HCT116 (cell line): ENCODE measurements at places on chromosomes 1 and 21. TPM values are rescaled to one million over a fixed set of nuclear protein-coding genes. Genes with fewer than 3 reads are reported as not detected.

GRCh38 chr1:91526496-91526895, 25.8 kb downstream of the CDC7 start:
- H3K4me3 ChIP-seq: no peak overlapping the region
- H3K27me3 ChIP-seq: no peaks in the 10 kb centered on the region
- DNase-seq: no peak
- no peaks in the 10 kb centered on the region for H3K36me3 ChIP-seq

Gene ZBTB18
- 1.8 TPM for total RNA-seq

GRCh38 chr1:31769720-31770390, 5.7 kb upstream of the ADGRB2 start:
- H3K4me1 ChIP-seq: peaks cover 11% of the 10 kb centered on the region
- no peak overlapping the region for H3K27ac ChIP-seq
- no peak for DNase-seq

Gene IL10RB
- total RNA-seq: 13.7 TPM

Gene C4BPA
- 0.32 TPM for total RNA-seq

DNA sequence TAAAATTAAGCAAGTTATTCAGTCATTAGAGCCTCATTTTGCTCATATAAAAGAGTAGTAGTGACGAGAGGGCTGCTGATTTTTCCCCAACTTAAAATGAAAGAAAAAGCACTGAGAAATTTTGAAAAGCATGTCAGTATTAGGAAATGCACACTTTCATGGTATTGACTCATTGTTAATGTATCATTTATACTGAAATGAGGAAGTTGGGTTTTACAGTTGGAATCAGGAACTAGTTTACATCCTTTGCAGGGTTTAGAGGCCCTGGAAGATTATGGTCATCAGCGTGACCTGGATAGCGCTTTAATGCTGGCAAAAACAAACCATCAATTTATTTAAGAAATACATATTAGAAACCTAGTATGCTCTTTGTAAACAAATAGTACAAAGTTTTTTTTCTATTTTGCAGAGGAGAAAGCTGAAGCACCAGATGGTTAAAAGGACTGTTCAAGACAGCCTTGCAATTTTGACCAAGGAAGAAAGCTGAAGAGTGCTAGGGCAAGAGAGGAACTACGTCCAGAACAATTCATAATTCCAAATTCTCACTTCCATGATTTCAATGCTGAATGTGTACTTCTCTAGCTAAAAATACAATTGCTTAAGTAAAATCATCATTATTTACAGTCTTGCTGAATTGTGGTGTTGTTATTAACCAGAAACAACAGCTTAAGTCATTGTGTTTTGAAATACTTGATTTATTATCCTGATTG, 94.8 kb upstream of the SGIP1 start:
- H3K27ac ChIP-seq: no peak overlapping the region
- H3K4me1 ChIP-seq: peaks cover 17% of the 10 kb centered on the region
- no peaks in the 10 kb centered on the region for H3K27me3 ChIP-seq
- no peak overlapping the region for H3K4me3 ChIP-seq
- no peaks in the 10 kb centered on the region for H3K36me3 ChIP-seq

Gene CRYBG2
- 10.5 TPM for total RNA-seq

Gene TMEM35B
- 14.6 TPM for total RNA-seq

GRCh38 chr1:167718914-167719691, 2.7 kb upstream of the MPZL1 start:
- H3K4me3 ChIP-seq: no peak overlapping the region
- H3K36me3 ChIP-seq: no peaks in the 10 kb centered on the region
- no peak for DNase-seq
- H3K27ac ChIP-seq: no peak overlapping the region

Gene NDC1
- 54.7 TPM for total RNA-seq

- no peaks in the 10 kb centered on the region for H3K4me1 ChIP-seq
- DNase-seq: no peak
- no peak overlapping the region for H3K27ac ChIP-seq
- H3K27me3 ChIP-seq: no peaks in the 10 kb centered on the region
- H3K4me3 ChIP-seq: no peak overlapping the region
These were observed 684.0 kb downstream of the NCAM2 start for GRCh38 chr21:21682172-21682571.

GRCh38 chr21:45698493-45699184, 55.1 kb downstream of the PCBP3 start:
- H3K4me1 ChIP-seq: no peaks in the 10 kb centered on the region
- peaks cover 25% of the 10 kb centered on the region for H3K27me3 ChIP-seq
- DNase-seq: no peak
- H3K4me3 ChIP-seq: no peak overlapping the region
- no peak overlapping the region for H3K27ac ChIP-seq

Gene NPL
- total RNA-seq: 0.39 TPM

DNA sequence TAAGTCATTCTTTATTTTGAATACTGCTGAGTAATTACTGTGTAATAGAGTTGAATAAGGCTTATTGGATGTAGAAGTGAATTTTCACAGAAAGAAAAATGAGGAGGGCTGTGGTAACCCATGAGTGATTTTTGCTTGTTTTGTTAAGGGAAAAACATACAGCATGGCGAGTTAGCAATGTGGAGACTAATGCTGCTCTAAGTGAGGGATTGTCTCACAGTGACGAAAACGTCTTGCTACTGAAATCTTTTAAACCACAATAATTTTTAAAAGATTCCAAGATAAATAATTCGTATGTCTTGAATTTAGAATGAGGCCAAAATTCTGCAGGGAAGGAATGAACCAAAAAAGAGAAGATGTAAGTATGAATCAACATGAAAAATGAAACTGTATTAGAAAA, 16.2 kb upstream of the PLA2G4A start:
- no peaks in the 10 kb centered on the region for H3K36me3 ChIP-seq
- no peak overlapping the region for H3K27ac ChIP-seq
- H3K4me3 ChIP-seq: no peak overlapping the region
- DNase-seq: no peak
- no peaks in the 10 kb centered on the region for H3K27me3 ChIP-seq
- no peaks in the 10 kb centered on the region for H3K4me1 ChIP-seq

Gene SPRR2A
- not detected for total RNA-seq

Gene CAPN8
- total RNA-seq: 0.54 TPM

Gene KPRP
- not detected for total RNA-seq

- H3K4me3 ChIP-seq: no peak overlapping the region
- no peaks in the 10 kb centered on the region for H3K36me3 ChIP-seq
- DNase-seq: no peak
- no peaks in the 10 kb centered on the region for H3K4me1 ChIP-seq
- peaks cover 35% of the 10 kb centered on the region for H3K27me3 ChIP-seq
These were observed 92.6 kb downstream of the ATG4C start for GRCh38 chr1:62876535-62876934.

- peak within 1 kb of the TSS; percentile 60 for H3K27ac ChIP-seq
- peaks cover 12% of the 10 kb centered on the region; the same call in 1 of the 2 replicates for H3K4me1 ChIP-seq
- no peaks in the 10 kb centered on the region for H3K36me3 ChIP-seq
- peak; percentile 19 for DNase-seq
- H3K4me3 ChIP-seq: peak within 1 kb of the TSS; percentile 62
These were observed at the start of gene MCOLN3 for GRCh38 chr1:85048296-85049064. Gene MCOLN3 (minus strand): TSS chr1:85048500. CDS start chr1:85045360, 3,140 bp downstream.

DNA sequence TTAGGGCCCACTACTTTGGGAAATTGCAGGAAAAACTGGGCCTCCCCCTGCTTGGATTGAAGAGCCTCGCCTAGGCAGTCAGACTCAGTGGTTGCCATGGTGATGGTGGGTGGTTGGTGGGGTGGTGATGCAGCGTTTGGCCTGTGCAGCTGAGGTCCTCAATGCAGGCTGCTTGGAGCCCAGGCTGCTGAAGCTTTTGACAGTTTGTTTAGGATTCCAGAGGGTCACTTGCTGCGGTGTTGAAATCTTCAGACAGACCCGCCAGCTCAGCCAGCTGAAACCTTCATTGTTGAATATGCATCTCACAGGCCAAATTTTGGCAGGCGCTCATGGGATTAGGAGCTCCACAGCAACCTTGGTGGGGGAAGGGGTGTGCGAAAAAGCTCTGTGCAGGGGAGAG, 67.9 kb downstream of the CACNA1E start:
- H3K27me3 ChIP-seq: peaks cover 43% of the 10 kb centered on the region
- no peak overlapping the region for H3K4me3 ChIP-seq

GRCh38 chr1:2867861-2868260, 66.4 kb upstream of the TTC34 start:
- no peaks in the 10 kb centered on the region for H3K36me3 ChIP-seq
- no peak overlapping the region for H3K27ac ChIP-seq
- no peak overlapping the region for H3K4me3 ChIP-seq
- no peak for DNase-seq

Gene RGL1
- 1.3 TPM for total RNA-seq

- no peak for DNase-seq
- H3K36me3 ChIP-seq: peaks cover 22% of the 10 kb centered on the region
- no peak overlapping the region for H3K4me3 ChIP-seq
- H3K27ac ChIP-seq: no peak overlapping the region
- no peaks in the 10 kb centered on the region for H3K27me3 ChIP-seq
These were observed 58.1 kb downstream of the PRKACB start for GRCh38 chr1:84202126-84202525.

DNA sequence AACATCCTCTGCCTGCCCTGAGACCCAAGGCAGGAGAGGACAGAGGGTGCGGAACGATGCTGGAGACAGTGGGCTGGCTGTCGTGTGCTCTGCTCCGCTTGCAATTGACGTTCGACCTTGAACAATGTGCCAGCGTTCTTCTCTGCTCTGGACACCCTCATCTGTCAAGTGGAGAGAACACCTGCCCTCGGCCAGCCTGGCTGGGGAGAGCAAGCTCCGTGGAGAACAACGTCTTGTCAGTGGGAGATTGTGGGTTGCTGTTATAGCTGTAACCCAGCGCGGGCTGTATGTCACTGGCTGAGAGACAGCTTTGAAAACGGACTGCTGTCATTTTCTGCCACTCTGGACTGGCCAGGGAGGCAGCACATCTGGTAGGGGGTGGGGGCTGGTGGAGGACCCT, 14.7 kb downstream of the KIAA1614 start:
- DNase-seq: no peak
- no peak overlapping the region for H3K27ac ChIP-seq
- no peak overlapping the region for H3K4me3 ChIP-seq
- H3K4me1 ChIP-seq: no peaks in the 10 kb centered on the region

Gene CRNN
- not detected for total RNA-seq

GRCh38 chr21:26267389-26267788, 96.8 kb upstream of the APP start:
- no peak overlapping the region for H3K27ac ChIP-seq
- H3K4me1 ChIP-seq: no peaks in the 10 kb centered on the region
- peaks cover 16% of the 10 kb centered on the region; the same call in 1 of the 2 replicates for H3K27me3 ChIP-seq
- no peak for DNase-seq
- H3K36me3 ChIP-seq: no peaks in the 10 kb centered on the region

Gene NR1I3
- total RNA-seq: not detected

DNA sequence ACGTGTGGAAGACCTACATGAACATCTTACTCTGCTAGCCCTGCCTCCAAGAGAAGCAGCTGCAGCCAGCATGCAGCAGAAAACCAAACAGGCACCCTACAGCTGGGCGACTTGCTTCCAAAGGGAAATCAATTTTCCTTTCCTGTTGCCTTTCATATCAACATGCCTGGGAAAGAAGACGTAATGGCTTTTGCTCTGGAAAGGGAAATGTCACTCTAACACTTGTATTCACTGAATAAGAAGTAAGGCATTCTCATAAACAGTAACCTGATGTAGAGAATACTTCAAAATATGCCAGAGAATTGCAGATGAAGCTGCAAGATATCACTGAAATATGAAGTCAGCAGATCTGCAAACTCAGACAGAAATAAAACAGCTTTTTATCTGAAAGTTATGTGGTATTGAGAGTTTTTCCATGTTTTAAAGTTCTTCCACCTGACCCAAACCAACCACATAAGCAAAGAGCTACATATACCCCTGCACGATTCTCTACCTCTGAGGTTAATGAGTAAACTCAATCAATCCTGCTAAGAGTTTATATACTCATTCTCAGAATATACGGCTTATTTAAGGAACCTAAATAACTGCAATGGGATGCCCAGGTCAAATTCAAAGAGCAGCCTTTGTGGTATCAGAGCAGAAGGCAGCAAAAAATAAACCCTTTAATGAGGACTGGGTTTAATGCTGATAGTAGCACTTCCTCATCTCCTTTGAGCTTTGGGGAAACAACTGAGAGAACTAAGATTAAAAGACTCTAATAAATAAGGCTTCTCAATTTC, 150.9 kb downstream of the RERE start:
- DNase-seq: no peak
- H3K36me3 ChIP-seq: no peaks in the 10 kb centered on the region
- H3K4me3 ChIP-seq: no peak overlapping the region
- H3K27me3 ChIP-seq: no peaks in the 10 kb centered on the region
- no peak overlapping the region for H3K27ac ChIP-seq

DNA sequence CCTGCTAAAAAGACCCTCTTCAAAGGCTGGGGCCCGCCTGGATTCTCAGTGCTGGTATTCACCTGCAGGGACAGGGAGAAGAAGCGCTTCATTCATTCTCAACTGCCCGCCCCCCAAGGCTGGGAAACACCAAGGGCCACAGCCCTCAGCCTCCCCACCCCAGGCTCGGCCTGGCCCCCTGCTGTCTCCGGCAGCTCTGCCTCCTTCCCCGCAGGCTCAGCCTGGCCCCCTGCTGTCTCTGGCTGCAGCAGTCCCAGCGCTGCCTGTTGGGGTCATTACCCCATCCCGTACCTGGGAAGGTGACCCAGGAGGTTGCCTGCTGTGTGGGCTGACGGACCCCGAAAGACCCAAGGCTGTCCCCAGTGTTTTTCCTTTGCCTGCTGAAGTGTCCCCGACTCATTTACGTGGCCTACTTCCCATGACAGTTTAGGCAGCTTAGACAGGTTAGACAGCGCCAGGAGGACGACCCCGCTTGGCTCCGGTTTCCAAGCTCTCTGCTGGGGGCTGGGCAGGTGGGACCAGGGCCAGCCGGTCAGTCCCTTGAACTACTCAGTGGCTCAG, 22.9 kb upstream of the CLSTN1 start:
- no peaks in the 10 kb centered on the region for H3K4me1 ChIP-seq
- no peaks in the 10 kb centered on the region for H3K27me3 ChIP-seq
- no peaks in the 10 kb centered on the region for H3K36me3 ChIP-seq
- H3K4me3 ChIP-seq: no peak overlapping the region

Gene C8B
- total RNA-seq: 0.10 TPM

Gene CD2
- 0.57 TPM for total RNA-seq

- H3K27me3 ChIP-seq: no peaks in the 10 kb centered on the region
- no peaks in the 10 kb centered on the region for H3K4me1 ChIP-seq
- peaks cover 6% of the 10 kb centered on the region for H3K36me3 ChIP-seq
- no peak for DNase-seq
- H3K27ac ChIP-seq: no peak overlapping the region
These were observed 37.2 kb upstream of the IPO9 start for GRCh38 chr1:201791779-201792173.

Gene FAM72D
- total RNA-seq: 16.3 TPM
